ENCODE measurements at places on chromosomes 5 and 9.

- no peak for DNase-seq
Observed at GRCh38 chr9:101477736-101478135, 42.2 kb upstream of the ALDOB start.

DNA sequence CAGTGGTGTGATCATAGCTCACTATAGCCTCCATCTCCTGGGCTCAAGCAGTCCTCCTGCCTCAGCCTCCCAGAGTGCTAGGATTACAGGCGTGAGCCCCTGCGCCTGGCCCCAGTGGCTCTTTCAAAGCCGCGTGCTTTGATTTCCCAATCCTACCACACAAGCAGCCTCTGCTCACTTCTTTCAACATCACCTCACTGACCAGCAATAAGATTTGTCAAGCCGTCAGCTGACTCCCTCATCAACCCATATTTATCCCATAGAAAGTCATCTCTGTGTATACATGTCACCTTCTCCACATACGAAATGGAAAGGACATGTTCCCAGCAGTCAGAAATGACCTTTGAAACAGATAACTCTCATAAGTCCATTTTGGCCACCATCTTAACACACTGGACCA is 26.0 kb downstream of the SLC31A2 start:
- DNase-seq, result no peak

DNA sequence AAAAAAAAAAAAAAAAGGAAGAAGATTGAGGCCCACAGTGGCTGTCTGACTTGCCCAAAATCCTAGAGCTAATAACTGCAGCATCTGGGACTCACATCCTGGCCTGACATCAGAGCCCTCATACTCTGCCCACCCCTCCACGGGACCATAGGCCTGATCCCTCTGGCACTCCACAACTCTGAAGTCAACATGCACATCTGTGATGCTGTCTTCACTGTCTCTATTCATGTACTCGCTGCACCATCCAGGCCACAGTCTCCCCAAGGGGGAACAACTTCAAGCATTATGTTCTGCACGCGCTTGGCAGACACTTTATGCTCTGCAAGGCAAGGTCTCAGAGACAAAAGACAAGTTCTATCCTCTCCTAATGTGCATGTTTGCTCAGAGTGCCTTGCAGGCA is 158.2 kb downstream of the SPOCK1 start:
- no peak for DNase-seq

DNA sequence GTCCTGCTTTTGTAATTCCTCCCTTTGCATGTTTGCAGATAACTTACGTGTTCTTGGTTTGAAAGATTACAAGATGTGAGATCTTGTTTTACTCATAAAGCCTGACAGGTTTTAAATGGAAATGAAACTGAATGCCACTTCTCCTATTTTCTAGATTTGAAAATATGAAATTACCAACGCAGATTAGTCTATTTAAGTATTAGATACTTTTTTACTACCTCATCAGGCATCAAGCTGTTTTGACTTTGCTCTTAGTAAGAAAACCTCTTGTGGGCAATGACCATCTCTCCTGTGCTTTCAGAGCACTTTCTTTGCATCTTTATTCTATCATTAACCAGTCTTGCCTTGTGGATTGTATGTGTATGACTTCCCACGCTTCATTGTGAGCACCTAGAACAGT is 3.5 kb downstream of the DMXL1 start:
- DNase-seq, result no peak

All from NCI-H146 (cell line).